ENCODE measurements at places on chromosomes 2 and 18.

DNA sequence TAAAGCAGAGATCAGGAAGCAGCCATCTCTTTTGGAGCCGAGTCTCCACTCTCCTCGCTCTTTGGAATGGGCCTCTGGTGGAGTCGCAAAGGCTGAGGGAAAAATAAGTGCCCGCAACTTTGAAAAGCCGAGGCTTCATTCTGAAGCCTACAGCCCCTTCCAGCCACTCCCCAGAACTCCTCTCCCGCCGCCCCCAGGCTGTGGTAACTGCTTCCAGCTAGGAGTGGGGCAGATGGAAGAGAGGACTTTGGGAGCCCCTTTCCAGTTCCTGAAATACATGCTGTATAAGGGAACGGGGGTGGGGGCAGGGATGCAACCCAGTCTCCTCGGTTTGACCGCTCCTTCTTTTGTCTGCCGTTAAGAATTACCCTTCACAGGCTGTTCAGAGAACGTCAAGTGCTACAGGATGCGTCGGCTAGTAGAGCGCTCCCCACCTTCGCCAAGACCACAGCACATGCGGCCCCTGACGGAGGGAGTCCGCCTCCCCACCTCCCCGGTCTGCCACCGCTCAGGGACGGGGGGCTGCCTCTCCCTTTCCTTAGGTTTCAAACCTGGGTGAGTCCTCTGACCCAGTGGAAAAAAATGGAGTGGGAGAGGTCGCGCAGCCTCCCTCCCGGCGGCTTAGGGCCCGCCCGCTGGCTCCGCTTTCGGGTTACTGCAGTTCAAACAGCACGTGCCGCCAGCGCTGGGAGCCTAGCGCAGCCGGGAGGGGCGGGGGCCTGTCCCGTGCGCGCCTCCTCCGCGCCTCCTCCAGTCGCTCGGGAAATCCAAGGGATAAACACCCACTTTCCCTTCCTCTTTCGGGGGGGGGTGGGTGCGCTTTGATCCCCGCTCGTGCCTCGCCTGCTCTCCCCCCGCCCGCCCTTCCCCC lies 4.9 kb downstream of the CYP26B1 start:
- DNase-seq = no peak

GRCh38 chr2:133485868-133486267 lies 82.4 kb downstream of the NCKAP5 start:
- no peak for DNase-seq

DNA sequence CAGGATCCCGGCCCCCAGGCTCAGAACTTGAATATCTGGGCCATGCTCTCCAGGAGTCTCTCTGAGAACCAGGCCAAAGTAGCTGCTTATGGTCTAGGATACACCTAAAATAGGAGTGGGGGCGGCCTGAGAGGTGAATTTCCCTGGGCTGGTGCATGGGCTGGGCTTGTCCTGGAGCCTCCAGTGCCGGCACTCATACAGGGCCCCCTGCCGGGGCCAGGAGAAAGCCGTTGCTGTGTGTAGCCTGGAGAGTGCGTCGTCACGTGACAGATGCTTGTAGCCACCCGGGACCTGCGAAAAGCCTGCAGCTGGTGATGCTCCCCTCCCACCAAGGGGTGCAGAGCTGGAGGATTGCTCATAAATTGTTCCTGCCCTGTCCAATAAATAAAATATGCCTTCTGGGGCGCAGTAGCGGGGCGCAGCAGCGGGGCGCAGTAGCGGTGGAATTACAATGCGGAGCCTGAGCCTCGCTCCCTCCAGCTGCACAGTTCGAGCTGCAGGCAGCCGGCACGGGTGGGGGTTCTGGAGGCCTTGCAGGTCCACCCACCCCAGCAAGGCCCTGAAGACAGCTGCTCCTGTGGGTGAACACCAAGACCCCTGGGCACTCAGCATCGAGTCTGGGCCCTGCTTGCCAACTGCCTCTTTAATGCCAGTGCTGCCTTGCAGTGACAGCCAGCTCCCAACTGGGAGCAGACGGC lies 289.9 kb downstream of the NDUFA10 start:
- DNase-seq = no peak

- no peak for DNase-seq
Observed at GRCh38 chr18:46627136-46627535, 29.9 kb downstream of the LOXHD1 start.

All from activated CD4-positive, CD25-positive, alpha-beta regulatory T cell (primary cell).